ENCODE measurements at places on chromosomes 7 and 10.

- DNase-seq, result no peak
These were observed 235.7 kb upstream of the CCDC6 start for GRCh38 chr10:60141896-60142559.

- DNase-seq, result no peak
These were observed 148.6 kb downstream of the IMMP2L start for GRCh38 chr7:111413739-111414138.

GRCh38 chr10:4224178-4224577 lies 439.2 kb upstream of the KLF6 start:
- DNase-seq, result no peak

GRCh38 chr7:102260856-102261255 lies 25.8 kb upstream of the SH2B2 start:
- DNase-seq, result no peak

DNA sequence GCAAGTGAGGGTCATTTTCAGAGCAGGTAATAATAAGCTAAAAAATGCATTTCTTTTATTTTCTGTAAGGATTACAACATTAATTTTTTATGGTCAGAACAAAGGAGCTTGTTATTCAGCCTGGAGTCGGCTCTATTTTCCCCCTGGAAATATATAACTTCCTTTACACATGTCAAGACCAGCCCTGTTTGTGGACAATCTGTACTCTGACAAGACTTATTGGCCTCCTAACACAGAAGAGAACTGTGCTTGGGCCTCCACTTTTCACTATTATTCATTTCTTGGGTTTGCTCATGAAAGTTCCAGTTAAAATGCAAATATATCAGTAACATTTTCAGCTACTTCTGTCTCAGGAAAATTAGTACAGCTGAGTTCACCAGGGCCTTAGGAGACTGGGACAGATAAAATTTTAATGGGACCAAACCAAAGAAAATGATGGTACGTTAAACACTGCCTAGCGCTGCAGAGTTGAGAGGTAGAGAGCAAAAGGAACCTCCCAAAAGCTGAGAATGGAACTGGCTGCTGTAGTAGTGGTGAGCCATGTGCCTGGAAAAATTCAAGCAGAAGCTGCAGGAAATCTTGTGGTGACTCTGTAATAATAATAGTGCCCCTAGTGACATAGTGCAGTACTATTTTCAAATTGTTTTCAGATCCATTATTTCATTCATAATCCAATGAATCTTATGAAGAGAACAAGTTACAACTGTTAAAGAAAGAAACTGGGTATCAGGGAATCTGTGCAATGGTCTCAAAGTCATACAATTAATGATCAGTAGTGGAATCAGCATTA lies 227.2 kb upstream of the KIAA1217 start:
- no peak for DNase-seq

GRCh38 chr7:131769241-131769640 lies 212.8 kb upstream of the PODXL start:
- DNase-seq, result no peak

All from BJ (cell line).